ENCODE measurements at places on chromosomes 2 and 18.

DNA sequence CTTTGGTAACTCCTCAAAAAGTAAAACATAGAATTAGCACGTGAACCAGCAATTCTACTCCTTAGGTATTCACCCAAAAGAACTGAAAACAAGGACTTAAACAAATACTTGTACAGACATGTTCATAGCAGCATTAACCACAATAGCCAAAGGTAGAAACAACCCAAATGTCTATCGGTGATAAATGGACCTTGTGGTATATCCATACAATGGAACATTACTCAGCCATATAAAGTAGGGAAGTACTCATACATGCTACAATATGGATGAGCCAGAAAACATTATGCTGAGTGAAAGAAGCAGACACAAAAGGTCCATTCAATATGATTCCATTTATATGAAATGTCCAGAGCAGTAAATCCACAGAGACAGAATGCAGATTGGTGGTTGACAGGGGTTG lies 182.8 kb downstream of the DNER start:
- no peak for DNase-seq

GRCh38 chr2:196742685-196743084 lies 56.8 kb downstream of the GTF3C3 start:
- no peak for DNase-seq

GRCh38 chr2:233992513-233993217 lies 57.8 kb upstream of the SPP2 start:
- DNase-seq, result no peak

DNA sequence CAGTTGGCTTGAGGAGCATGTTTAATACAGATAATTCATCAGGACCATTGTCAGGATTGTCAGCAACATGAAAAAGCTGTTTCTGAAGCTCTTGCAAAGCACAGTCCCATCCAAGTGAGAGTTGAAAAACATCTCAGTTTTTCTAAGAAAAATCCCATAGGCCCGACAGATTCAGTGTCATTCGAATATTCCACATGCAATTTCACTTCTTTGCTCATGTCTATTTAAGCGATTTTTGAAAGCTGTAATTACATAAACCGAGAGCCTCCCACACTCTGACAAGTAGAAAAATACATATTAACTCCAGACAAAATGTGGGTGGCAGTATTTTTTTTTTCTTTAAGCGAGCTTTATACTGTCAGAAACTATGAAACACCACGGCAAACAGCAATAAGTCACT lies 134.7 kb upstream of the GALNT5 start:
- no peak for DNase-seq

DNA sequence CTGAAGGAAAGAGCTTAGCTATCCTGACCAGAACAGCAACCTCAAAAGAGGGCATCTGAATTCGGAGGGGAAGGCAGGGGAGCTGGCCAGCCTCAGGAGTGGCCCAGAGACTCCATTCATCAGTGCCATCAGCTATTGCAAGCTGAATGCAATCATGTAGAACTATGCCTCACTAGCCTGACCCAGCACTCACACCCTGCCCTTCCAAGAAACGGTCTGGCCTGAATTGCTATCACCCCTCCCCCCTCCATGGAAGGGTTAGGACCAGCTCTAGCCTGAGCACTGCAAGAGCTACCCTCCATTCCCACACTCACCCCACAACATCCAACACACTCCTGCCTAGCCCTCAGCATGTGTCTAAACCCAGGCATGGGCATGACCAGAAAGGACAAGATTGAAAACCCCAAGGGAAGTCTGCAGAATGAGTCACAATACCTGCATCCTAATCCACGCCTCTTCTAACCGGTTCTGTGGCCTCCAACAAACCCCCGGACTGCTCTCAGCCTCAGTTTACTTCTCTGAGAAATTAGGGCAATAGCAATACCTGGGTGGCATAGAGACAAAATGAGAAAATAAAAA lies 120.3 kb downstream of the BCL11A start:
- DNase-seq, result no peak

GRCh38 chr18:245282-245847 lies 22.5 kb downstream of the THOC1 start:
- no peak for DNase-seq

DNA sequence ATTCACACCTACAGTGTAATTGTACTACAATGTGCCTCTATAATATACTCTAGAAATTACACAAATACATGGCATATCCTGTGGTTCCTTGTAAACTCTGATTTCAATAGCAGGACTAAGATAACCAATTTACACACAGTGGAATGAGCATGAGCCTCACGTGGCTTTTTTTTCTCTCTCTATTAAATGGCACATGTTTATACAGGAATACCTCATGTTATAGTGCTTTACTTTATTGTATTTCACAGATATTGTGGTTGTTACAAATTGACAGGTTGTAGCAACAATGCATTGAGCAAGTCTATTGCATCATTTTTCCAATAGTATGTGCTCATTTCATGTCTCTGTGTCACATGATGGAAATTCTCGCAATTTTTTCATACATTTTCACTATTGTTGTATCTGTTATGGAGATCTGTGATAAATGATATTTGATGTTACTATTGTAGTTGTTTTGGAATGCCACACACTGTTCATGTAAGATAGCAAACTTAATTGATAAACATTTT lies 260.0 kb downstream of the FSIP2 start:
- no peak for DNase-seq

GRCh38 chr2:67840460-67841068 lies 222.2 kb downstream of the C1D start:
- DNase-seq, result peak; percentile 81

- no peak for DNase-seq
Observed at GRCh38 chr2:64327510-64328414, 126.2 kb upstream of the LGALSL start.

DNA sequence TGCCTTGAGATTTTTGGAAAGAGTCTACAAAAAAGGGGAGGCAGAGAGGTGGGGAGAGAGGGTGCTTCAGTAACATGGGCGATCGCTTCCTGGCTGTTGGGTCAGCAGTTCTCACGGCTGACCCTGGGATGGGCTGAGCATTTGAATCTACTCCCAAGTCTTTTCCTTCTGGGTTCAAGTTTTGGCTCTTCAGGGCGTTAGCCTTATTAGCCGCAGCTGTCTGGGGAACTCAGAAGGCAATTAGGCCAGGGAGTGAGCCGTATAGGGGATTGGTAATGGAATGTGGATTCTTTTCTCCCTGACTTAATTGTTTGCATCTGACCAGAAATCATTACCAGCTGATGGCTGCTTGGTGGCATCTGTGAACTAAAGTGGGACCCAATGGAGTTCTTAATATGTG lies 250.5 kb upstream of the SKOR2 start:
- no peak for DNase-seq

DNA sequence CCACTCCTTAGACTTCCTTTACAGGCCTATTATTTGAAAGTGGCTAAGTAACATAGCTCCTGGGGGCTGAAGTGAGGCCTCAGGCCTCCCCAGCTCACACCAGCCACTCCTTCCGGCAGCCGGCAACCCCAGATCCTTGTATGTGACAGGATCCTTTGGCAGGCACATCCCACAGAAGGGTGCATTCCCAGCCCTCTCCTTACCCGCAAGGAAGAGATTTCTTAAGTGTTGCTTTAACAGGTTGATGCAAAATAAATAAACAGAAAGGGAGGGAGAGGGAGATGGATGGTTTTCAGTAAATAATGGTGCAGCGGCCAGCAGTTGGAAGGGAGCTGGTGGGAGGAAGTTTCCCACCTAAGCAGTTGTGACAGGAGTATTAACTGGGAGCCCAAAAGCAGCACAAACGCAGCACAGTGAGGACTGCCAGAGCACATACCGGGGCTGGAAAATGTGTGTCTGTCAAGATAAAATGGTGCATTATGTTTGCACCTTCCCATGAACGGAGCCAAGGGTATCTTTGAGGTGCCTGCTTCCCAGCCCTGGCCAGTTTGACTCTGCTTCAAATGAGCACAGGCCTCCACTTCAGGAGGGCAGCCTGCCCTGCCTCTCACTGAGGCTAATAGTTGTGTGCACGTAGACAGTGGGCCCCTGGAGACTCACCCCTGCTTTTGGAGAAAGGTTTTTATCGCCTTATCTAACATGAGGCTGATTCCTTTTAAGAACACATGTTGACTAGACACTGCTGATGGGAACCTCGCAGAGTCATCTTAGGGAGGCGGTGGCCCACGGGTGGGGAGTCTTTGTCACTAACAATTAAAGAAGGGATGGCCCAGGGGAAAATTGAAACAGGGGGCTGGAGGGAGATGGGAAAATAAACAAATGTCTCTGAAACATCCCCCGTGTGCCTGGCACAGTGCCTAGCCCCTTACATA lies 32.8 kb downstream of the NRP2 start:
- DNase-seq, result no peak

- DNase-seq, result no peak
Observed at GRCh38 chr2:37653805-37654378, 17.6 kb downstream of the CDC42EP3 start.

GRCh38 chr2:18934886-18935285 lies 345.5 kb upstream of the NT5C1B start:
- DNase-seq, result no peak

DNA sequence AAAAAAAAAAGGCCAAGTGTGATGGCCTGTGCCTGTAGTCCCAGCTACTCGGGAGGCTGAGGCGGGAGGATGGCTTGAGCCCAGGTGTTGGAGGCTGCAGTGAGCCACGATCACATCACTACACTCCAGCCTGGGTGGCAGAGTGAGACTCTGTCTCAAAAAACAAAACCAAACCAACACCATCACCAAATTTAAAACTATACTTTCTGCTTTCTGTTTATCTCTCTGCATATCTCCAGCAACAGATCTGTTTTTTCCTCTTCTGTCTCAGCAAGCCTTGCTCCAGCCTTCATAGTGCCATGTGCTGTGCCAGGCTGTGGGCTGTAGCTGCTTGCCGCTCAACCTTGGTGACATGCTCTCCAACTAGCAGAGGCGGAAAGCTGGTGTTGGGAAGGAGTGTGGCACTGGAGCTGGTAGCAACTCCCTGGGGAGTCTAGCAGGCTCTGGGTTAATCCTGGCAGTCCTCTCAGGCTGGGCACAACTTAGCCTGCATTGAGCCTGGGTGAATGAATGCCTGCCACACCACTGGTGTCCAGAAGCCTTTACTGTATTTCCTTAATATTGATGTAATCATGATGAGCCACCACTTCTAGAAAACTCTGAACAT lies 204.1 kb downstream of the LDLRAD4 start:
- DNase-seq, result no peak

- no peak for DNase-seq
Observed at GRCh38 chr2:218400167-218400929, 680 bp downstream of the CTDSP1 start.

- DNase-seq, result no peak
Observed at GRCh38 chr2:113910110-113910717, 20.3 kb downstream of the ACTR3 start.

- DNase-seq, result peak; percentile 80
Observed at GRCh38 chr18:55794288-55795052, 206.5 kb upstream of the TCF4 start.

GRCh38 chr2:67039517-67040103 lies 357.5 kb upstream of the ETAA1 start:
- peak; percentile 12 for DNase-seq

DNA sequence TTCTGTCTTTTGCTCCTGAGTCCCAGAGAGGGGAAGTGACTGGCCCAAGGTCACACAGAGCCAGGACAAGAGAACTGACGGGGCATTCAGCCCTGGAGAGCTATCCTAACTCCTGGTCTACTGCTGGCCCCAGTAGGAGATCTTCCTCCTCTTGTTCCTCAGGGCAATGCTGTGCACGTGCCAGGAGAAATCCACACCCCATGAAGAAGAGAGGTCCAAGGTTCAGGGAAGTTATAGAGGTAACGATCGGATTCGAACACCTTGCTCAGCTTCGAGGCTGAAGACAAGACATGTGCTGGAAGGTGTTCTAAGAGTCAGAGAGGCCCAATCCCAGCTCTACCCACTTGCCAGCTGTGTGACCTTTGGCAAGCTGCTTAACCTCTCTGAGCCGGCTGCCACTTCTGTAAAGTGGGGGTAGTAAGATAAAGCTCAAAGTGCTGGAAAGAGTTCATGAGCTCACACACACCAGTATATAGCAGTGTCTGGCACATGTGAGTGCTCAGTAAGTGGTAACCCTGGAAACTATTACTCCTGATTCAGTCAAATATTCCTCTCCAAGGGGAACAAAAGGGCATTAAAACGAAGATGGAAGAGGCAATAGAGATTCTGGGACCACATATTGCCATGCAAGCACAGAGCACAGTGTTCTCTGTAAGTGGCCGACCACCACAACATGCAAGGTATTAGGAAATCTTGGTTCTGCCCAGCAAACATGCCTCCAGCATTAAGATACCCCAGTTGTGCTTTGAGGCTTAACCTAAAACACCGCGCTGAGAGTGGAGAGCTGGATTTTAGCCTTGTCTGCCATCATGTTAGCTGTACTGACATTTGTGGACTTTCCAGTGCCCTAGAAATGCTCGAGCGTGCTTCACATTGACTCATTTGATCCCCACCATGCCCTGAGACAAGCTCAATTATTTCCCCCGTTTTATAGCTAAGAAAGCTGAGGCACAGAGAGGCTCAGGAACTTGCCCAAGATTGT lies 25.6 kb downstream of the SERTAD2 start:
- DNase-seq, result no peak

DNA sequence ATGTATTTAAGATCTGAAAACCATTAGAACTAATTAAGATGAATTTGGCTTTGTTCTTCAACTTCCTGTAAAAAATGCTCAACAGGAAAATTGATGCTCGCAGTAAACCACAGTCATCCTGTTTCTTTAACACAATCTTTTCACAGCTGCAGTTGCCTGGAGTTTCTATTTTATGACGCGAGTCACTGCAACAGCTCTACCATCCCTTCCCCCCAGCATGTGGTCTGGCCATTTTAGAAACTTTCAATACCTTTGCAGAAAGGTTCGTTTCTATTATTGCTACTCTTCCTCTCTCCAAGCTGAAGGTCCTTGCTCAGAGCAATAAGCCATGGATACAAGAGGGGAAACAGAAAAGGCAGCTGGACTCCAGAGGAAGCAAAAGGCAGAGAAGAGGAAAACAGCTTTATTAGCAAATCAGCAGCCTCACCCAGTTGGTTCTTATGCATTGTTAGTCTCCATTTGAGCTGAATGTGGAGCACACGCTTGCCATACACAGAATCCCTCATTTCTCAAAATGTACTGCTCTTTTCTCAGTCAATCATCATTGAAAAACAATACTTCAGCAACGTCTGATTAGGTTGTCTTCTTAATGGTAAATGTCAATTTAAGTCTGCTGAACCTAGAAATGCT lies 3.9 kb downstream of the WIPF1 start:
- peak; percentile 89 for DNase-seq

- peak; percentile 43 for DNase-seq
Observed at GRCh38 chr18:991441-991840, 86.8 kb downstream of the ADCYAP1 start.

- DNase-seq, result no peak
Observed at GRCh38 chr2:101341421-101341820, 32.9 kb upstream of the RNF149 start.

DNA sequence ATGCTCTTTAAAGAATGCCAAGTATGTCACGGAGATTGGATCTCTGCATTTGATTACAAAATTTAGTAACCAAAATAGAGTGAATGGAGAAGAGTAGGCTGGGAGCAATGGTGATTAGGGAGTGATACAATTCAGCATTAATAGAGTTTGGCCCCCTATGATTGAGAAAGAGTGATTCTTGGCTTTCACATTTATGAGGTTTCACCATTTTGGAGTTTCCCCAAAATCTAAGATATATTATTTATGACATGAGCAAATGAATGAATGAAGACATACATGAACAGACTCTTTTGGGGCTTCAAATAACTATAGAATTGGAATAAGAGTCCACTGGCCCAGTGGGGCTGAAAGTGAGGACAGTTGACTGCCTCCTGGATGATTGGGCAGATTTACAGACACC lies 255.2 kb downstream of the LPIN1 start:
- DNase-seq, result no peak

Measured in fibroblast of the aortic adventitia (primary cell).